ENCODE measurements at places on chromosomes 2 and 18. TPM values are rescaled to one million over a fixed set of nuclear protein-coding genes. Genes with fewer than 3 reads are reported as not detected.

- DNase-seq, result no peak
- H3K27me3 ChIP-seq, result no peaks in the 10 kb centered on the region
- no peaks in the 10 kb centered on the region for H3K36me3 ChIP-seq
These were observed 379.7 kb downstream of the ARL6IP6 start for GRCh38 chr2:153098073-153098472.

Gene SATB2
- 2.2 TPM for total RNA-seq

- H3K4me1 ChIP-seq, result no peaks in the 10 kb centered on the region
- no peak for DNase-seq
- H3K27me3 ChIP-seq, result no peaks in the 10 kb centered on the region
- no peak overlapping the region for H3K27ac ChIP-seq
- no peak overlapping the region for H3K4me3 ChIP-seq
- H3K36me3 ChIP-seq, result no peaks in the 10 kb centered on the region
These were observed 279.0 kb downstream of the AFF3 start for GRCh38 chr2:99863236-99863902.

DNA sequence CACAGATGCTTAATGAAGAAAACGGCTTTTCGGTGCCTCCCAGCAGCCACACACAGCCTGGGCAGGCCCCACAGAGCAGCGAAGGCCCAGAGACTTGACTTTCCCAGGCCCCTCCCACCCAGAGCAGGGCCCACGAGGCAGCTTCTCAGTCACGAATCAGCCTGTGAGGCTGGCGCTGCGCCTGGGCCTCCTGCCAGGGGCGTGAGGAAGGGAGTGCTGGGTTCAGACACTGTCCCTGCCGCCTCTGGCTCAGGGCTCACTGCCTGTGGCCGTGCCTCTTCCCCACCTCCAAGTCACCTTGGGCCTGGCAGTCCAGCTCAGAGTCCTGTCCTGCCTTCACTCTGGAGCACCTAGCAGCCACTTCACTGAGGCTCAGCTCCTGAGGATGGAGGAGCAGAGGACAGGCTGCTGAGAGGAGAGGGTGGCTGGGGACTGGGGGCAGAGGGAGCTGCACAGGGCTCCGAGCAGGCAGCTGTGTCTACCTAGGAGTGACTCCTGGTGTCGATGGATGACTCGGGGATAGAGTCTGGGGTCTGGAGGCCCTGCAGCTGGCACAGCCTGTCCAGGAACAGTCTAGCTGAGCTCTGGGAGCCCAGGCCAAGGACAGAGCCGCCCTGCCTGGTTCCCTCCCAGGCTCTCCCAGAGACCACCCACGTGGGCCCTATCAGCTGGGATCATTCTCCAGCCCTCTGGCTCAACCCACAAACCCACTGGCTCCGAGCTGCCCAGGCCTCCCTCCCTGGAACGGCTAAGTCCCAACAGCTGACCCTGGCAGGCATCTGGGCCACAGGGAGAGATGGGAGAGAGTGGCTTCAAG, 36.4 kb upstream of the FOSL2 start:
- peaks cover 4% of the 10 kb centered on the region for H3K4me1 ChIP-seq
- peak; percentile 40 for DNase-seq
- no peak overlapping the region for H3K27ac ChIP-seq
- no peak overlapping the region for H3K4me3 ChIP-seq
- no peaks in the 10 kb centered on the region for H3K36me3 ChIP-seq

Gene PID1
- total RNA-seq, result 0.90 TPM

DNA sequence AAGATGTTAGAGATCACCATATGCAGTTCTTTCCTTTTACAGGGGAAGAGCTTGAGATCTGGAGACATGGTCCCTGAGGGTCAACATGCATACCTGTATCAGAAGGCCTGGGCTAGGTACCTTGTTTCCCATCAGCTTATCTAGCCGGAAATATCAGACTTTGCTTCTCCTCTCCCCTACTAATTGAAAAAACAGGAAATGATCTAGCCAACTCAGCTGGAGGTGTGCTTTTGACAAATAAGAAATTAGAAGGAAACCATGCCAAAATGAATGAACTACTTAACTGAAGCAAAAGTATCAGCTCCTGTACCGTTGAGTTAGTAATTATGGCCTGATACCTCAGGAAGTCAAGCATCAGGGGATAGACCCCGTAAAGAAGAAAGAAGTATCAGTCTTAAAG, 20.4 kb downstream of the PKP4 start:
- no peak overlapping the region for H3K4me3 ChIP-seq
- peaks cover 5% of the 10 kb centered on the region for H3K36me3 ChIP-seq
- no peaks in the 10 kb centered on the region for H3K27me3 ChIP-seq

- no peak overlapping the region for H3K27ac ChIP-seq
- no peaks in the 10 kb centered on the region for H3K27me3 ChIP-seq
- no peak overlapping the region for H3K4me3 ChIP-seq
These were observed 425.1 kb downstream of the NRXN1 start for GRCh38 chr2:50606860-50607259.

DNA sequence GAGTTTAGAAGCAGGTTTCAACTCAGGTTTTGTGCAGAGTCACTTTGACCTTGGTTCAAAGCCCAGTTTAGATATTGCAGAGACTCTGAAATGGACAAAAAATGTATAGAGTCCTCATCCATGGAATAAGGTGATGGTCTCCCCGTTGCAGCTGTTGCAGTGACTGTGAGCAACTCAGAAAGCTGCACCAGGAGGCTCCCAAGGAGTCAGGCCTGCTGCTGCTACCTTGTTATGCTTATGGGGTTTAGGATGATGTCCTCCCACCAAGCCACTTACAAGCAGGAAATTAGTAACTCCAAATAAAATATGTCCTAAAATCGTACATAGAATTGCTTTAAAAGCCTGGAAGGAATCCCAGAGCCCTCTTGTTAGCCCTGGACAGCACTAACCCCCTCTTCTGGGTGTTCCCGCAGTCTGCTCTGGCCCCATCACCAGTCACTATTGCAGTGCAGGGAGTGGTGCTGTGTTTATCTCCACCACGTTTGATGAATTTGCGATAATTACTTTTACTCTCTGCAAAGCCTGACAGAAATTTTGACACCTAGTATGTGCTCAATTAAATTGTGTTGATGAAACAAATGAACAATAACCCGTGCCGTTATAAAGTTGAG, 189.0 kb downstream of the CNTNAP5 start:
- no peak overlapping the region for H3K4me3 ChIP-seq
- no peak for DNase-seq

DNA sequence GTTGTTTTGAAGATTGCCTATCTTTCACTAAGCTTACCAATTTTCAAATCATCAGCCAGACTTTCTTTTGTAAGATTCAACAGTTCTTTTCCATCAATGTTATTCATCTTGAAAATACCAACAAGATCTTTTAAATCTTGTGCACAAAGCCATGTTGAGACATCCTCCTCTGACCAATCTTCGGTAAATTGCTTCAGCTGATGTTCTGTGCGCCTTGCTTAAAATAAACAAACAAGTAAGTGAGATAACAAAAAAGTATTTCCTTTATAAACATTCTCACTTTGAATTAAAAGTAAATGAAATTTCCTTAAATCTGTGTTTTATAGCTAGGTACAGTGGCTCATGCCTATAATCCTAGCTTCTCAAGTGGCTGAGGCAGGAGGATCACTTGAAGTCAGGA, 30.3 kb downstream of the WDSUB1 start:
- no peaks in the 10 kb centered on the region for H3K36me3 ChIP-seq
- no peak overlapping the region for H3K4me3 ChIP-seq
- no peak overlapping the region for H3K27ac ChIP-seq
- H3K27me3 ChIP-seq, result no peaks in the 10 kb centered on the region
- H3K4me1 ChIP-seq, result no peaks in the 10 kb centered on the region

Gene CYP1B1
- total RNA-seq, result 0.39 TPM

GRCh38 chr18:31217038-31217849, 54.6 kb upstream of the DSC1 start:
- no peaks in the 10 kb centered on the region for H3K27me3 ChIP-seq
- no peak overlapping the region for H3K4me3 ChIP-seq
- peak; percentile 26 for DNase-seq
- H3K4me1 ChIP-seq, result peaks cover 6% of the 10 kb centered on the region

GRCh38 chr18:33579349-33580215, 1.6 kb downstream of the ASXL3 start:
- DNase-seq, result peak; percentile 67
- no peaks in the 10 kb centered on the region for H3K36me3 ChIP-seq
- H3K4me3 ChIP-seq, result peak overlapping the region; percentile 78
- no peak overlapping the region for H3K27ac ChIP-seq

- DNase-seq, result no peak
- no peaks in the 10 kb centered on the region for H3K4me1 ChIP-seq
- no peak overlapping the region for H3K27ac ChIP-seq
- H3K36me3 ChIP-seq, result no peaks in the 10 kb centered on the region
These were observed 212.0 kb downstream of the TWIST2 start for GRCh38 chr2:239059854-239060253.

Gene HMSD
- 0.88 TPM for total RNA-seq

Gene DDX18
- total RNA-seq, result 87.0 TPM

- H3K27ac ChIP-seq, result no peak overlapping the region
- DNase-seq, result no peak
- H3K4me3 ChIP-seq, result no peak overlapping the region
- peaks cover 7% of the 10 kb centered on the region for H3K4me1 ChIP-seq
These were observed 51.7 kb downstream of the PELI1 start for GRCh38 chr2:64092502-64092901.

Gene VPS54
- total RNA-seq, result 33.0 TPM

Gene FABP1
- not detected for total RNA-seq

DNA sequence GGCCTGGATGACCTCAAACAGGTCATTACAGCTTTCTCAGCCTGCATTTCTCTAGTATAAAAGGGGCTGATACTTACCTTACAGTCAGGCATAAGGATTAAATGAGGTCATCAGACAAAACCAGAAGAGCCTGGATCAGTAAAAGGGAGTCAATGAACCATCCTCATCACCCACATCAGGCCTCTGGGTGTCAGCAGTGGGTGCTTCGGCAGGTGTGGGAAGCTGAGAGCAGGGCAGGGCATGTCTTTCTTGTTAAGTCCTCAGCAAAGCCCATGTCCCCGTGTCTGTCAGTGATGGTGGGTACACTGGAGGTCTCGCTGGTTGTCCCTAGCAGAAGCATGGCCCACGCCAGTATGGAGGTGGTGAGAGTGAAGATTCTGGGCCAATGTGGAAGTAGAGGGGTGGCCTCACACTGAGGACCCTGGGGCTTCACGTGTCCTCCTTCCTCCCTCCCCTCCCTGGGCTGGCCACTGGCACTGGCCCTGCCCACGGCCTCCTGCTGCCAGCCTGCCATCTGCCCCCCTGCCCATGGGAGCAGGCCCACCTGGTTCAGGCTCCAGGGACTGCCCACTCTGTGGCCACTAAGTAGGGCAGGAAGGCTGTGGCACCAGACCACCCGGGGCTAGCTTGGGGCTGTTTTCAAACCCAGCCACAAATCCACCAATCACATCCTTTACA, 4.4 kb downstream of the ADRA2B start:
- DNase-seq, result no peak
- H3K4me3 ChIP-seq, result no peak overlapping the region
- H3K27me3 ChIP-seq, result peaks cover 18% of the 10 kb centered on the region
- peaks cover 23% of the 10 kb centered on the region for H3K4me1 ChIP-seq
- H3K27ac ChIP-seq, result no peak overlapping the region

Gene DPYSL5
- 93.5 TPM for total RNA-seq

DNA sequence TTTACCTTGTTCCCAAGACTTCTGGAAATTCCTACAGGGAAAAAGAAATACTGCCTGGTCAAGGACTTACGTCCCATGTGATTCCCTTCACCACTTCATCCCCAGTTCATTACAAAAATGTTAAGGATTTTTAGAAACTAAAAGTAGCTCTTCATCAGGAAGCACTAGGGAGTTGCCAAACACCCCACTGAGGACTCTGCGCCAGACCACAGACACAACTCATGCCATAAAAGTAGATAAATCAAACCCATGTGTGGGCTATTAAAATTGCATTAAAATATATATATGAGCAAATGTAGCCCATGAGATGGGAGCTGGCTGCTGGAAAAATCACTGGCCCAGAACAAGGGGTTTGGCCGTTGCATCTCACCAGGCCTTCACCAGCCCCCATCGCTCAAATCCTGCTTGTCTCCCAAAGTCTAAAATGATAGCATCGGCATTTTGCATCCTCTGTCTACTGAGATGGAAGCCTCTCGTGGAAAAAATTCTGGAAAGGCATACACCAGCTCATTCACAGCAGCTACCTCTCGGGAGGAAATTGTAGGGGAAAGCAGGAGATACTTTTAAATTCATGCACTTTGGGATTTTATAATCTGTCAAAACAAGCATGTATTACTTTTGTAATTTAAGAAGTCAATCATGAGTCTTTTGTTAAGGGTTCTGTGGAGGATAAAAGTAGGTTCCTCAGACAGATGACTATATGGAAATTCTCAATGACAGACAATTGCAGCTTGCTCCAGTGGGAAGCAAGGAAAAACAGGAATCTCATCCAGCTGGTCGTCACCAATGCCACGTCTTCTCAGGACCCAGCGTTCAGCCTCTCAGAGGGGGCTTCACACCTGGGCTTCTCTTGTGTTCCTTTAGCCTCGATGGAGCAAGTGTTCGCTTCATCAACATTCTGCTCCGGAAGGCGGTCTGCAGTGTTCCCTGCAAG, 113.9 kb downstream of the MREG start:
- no peaks in the 10 kb centered on the region for H3K27me3 ChIP-seq
- no peaks in the 10 kb centered on the region for H3K36me3 ChIP-seq
- DNase-seq, result no peak
- H3K4me1 ChIP-seq, result no peaks in the 10 kb centered on the region
- no peak overlapping the region for H3K27ac ChIP-seq
- no peak overlapping the region for H3K4me3 ChIP-seq

Gene UGT1A5
- not detected for total RNA-seq

Gene MDH1B
- total RNA-seq, result 3.9 TPM

Gene SPP2
- total RNA-seq, result not detected

Gene SNED1
- total RNA-seq, result 0.11 TPM

- no peaks in the 10 kb centered on the region for H3K27me3 ChIP-seq
- peak; percentile 5 for DNase-seq
- no peak overlapping the region for H3K4me3 ChIP-seq
These were observed 70.3 kb downstream of the VWC2L start for GRCh38 chr2:214481204-214481603.

DNA sequence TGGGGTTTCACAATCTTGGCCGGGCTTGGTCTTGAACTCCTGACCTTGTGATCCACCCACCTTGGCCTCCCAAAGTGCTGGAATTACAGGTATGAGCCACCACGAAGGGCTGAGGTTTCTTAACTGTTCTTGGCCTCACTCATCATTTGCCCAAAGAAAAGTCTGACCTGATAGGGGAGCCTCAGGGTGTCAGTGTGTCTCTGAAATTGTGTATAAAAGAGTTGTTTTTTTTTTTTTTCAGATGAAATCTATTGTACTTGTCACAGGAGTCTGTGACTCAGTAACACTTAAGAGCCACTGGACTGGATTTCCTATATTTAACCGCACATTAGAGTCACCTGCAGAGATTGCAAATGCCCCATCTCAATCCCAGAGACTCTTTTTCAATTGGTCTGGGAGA, 16.9 kb downstream of the PMAIP1 start:
- no peaks in the 10 kb centered on the region for H3K36me3 ChIP-seq
- no peaks in the 10 kb centered on the region for H3K4me1 ChIP-seq
- H3K27me3 ChIP-seq, result no peaks in the 10 kb centered on the region
- no peak overlapping the region for H3K27ac ChIP-seq
- no peak overlapping the region for H3K4me3 ChIP-seq
